ENCODE measurements at places on chromosomes 2 and 18. TPM values are rescaled to one million over a fixed set of nuclear protein-coding genes. Genes with fewer than 3 reads are reported as not detected.

NOSTRIN gene
- total RNA-seq: not detected

ZNF892 gene
- total RNA-seq: 4.7 TPM

CCDC74A gene
- total RNA-seq: 5.0 TPM

RMND5A gene
- total RNA-seq: 63.5 TPM

FSHR gene
- not detected for total RNA-seq

NXPH2 gene
- not detected for total RNA-seq

ASB18 gene
- not detected for total RNA-seq

SH3RF3 gene
- 0.27 TPM for total RNA-seq

ZAP70 gene
- 197 TPM for total RNA-seq

WNT6 gene
- 0.42 TPM for total RNA-seq

GALNT14 gene
- total RNA-seq: 0.62 TPM

SERPINB4 gene
- not detected for total RNA-seq

SALL3 gene
- total RNA-seq: not detected

- H3K36me3 ChIP-seq: no peaks in the 10 kb centered on the region
- no peaks in the 10 kb centered on the region for H3K27me3 ChIP-seq
- H3K4me3 ChIP-seq: peak overlapping the region; percentile 68
- no peak for DNase-seq
- peaks cover 34% of the 10 kb centered on the region for H3K4me1 ChIP-seq
These were observed 24.2 kb upstream of the TANK start for GRCh38 chr2:161135951-161136593.

DNA sequence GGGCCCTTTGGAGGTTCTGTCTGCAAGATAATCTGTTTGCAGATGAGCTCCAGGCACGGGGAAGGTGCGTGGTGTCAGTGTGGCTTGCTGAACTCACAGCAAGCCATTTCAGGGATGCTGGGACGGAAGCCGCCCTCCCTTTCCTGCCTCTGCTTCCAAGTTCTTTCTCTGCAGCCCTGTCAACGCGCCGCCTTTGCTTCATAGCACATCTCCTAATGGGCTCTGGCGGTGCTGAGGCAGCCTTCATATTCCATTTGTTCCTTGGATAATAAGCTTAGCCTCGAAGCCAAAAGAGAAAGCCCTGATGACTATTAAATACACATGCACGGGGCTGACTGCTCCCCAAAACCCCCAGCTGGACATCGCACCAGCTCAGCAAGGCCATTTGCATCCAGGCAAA, 81.7 kb upstream of the TAF1B start:
- peaks cover 12% of the 10 kb centered on the region for H3K4me1 ChIP-seq
- H3K4me3 ChIP-seq: no peak overlapping the region
- DNase-seq: no peak

- no peaks in the 10 kb centered on the region for H3K27me3 ChIP-seq
- H3K27ac ChIP-seq: peak overlapping the region; percentile 87
- peak; percentile 41 for DNase-seq
- H3K4me3 ChIP-seq: peak overlapping the region; percentile 78
- H3K36me3 ChIP-seq: peaks cover 12% of the 10 kb centered on the region
- H3K4me1 ChIP-seq: peaks cover 56% of the 10 kb centered on the region
These were observed 19.7 kb upstream of the STPG4 start for GRCh38 chr2:47174733-47175361.

DNA sequence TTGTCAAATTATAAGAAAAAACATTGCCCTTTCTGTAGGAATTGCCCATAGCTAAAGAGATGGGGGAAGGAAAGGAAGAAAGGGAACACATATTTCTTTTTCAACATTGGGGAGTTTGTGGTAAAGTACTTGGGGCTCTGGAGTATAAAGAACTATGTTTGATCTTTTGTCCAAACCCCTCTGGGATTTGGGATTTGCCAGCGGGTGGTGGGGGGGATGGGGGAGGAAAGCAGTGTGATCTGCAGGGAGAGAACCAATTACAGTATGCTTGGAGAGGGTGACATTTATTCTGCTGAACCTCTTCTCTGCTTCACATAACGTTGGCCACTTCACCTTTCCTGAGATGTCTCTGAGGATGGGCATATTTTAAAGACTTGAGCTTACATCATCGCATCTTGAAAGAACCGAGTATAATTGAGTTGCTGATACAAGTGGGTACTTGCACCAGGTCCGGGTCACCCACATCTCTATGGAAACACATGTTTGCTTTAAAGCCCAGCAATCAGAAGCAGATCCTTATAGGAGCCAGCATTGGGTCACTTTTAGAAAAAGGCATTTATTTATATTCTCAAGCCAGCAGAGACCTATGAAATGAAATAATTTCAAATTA, 73.1 kb downstream of the SPATS2L start:
- no peak overlapping the region for H3K4me3 ChIP-seq
- no peak for DNase-seq
- H3K36me3 ChIP-seq: no peaks in the 10 kb centered on the region
- H3K27ac ChIP-seq: no peak overlapping the region

GRCh38 chr2:179558010-179558934, 293.6 kb upstream of the SESTD1 start:
- no peaks in the 10 kb centered on the region for H3K27me3 ChIP-seq
- H3K36me3 ChIP-seq: no peaks in the 10 kb centered on the region
- H3K4me3 ChIP-seq: no peak overlapping the region
- H3K4me1 ChIP-seq: no peaks in the 10 kb centered on the region
- DNase-seq: no peak

GRCh38 chr18:13500869-13501542, 225.4 kb downstream of the FAM210A start:
- peaks cover 15% of the 10 kb centered on the region for H3K4me1 ChIP-seq
- no peak for DNase-seq
- no peak overlapping the region for H3K4me3 ChIP-seq
- no peaks in the 10 kb centered on the region for H3K36me3 ChIP-seq
- H3K27ac ChIP-seq: no peak overlapping the region

- no peaks in the 10 kb centered on the region for H3K36me3 ChIP-seq
- peaks cover 55% of the 10 kb centered on the region for H3K27me3 ChIP-seq
- H3K4me3 ChIP-seq: no peak overlapping the region
- DNase-seq: no peak
- H3K4me1 ChIP-seq: peaks cover 11% of the 10 kb centered on the region
These were observed 7.3 kb upstream of the EN1 start for GRCh38 chr2:118854507-118855345.

DNA sequence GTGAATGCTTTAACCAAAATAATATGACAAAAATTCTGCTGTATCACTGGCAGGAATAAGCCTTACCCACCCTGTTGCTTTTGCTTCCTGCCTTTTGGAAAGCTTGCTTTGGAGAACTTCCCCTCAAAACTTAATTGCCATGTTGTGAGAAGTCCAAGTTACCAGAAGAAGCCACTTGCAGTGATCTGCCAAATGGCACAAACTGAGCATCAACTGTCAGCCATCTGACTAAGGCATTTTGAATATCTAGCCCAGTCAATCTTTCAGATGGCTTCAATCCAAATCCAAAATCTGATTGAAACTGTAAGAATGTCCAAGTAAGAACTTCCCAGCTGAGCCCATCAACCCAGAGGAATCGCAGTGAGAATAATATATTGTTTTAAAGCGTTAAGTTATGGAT, 216.5 kb upstream of the ZC3H15 start:
- H3K36me3 ChIP-seq: no peaks in the 10 kb centered on the region
- no peak overlapping the region for H3K27ac ChIP-seq
- H3K27me3 ChIP-seq: no peaks in the 10 kb centered on the region
- H3K4me1 ChIP-seq: no peaks in the 10 kb centered on the region
- no peak overlapping the region for H3K4me3 ChIP-seq
- DNase-seq: no peak

GRCh38 chr2:7973801-7974480, 707.9 kb upstream of the ID2 start:
- no peaks in the 10 kb centered on the region for H3K4me1 ChIP-seq
- no peak overlapping the region for H3K4me3 ChIP-seq
- no peak overlapping the region for H3K27ac ChIP-seq
- H3K27me3 ChIP-seq: no peaks in the 10 kb centered on the region

DNA sequence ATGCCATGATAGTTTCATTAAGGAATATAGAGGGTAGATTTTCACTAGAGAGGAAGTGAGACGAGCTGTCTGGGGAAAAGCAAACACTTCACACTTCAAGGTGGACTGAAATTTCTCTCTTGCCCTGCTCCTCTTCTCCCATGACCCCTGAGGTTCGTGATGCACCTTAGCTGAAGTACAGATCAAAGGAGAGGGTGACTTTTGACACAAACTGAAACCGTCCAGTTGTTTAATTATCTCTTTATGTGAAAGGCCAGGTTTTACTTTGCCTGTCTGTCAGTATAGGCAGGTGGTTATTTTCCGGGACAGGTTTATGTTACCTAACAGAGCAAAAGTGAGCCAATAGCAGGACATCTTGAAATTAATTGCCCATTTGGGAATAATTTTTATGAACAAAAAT, 41.0 kb upstream of the FOXI3 start:
- DNase-seq: no peak
- H3K4me1 ChIP-seq: no peaks in the 10 kb centered on the region
- no peak overlapping the region for H3K4me3 ChIP-seq
- H3K27me3 ChIP-seq: no peaks in the 10 kb centered on the region

DNA sequence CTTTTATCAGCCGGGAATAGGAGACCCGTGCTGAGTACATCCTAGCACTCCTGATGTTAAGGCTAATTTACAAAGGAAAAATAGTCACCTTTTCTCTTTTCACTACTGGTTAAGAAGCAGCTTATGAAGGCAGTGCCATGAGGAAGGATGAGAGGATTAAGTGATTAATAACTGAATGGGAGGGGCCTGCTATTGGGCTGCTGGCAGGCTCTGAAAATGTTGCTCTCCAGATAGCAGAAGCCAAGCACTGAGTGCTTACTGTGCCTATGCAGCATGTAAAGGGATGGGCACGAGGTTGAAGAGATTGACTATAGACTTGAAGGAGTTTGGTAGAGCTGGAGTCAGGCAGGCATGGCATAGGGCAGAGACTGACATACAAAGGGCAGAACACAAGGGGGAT, 282.4 kb upstream of the THSD7B start:
- H3K4me1 ChIP-seq: no peaks in the 10 kb centered on the region
- DNase-seq: no peak
- no peak overlapping the region for H3K4me3 ChIP-seq
- H3K27me3 ChIP-seq: no peaks in the 10 kb centered on the region
- no peak overlapping the region for H3K27ac ChIP-seq

GRCh38 chr2:105329197-105329554, 359 bp downstream of the TGFBRAP1 start:
- H3K27me3 ChIP-seq: no peaks in the 10 kb centered on the region
- no peaks in the 10 kb centered on the region for H3K36me3 ChIP-seq
- H3K4me1 ChIP-seq: peaks cover 29% of the 10 kb centered on the region
- no peak for DNase-seq

DNA sequence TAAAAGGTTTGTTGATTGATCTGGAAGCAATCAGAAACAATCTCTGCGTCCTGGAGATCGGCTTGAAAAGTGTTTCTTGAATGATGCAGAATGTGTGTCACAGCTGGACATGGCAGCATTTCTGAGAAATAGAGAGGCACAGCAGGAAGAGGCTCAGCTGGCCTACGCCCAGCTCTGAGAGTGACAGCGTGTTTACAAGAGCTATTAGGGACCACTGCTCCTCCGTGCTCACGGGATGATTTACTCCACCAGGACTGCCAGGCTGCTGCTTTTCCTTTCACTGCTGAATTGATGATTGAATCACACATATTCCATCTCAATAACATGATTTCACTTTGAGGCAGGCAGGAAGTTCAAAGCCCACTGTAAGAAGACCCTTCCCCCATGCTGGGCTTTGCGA, 62.8 kb downstream of the GALNT14 start:
- no peak overlapping the region for H3K27ac ChIP-seq
- H3K27me3 ChIP-seq: peaks cover 3% of the 10 kb centered on the region
- no peaks in the 10 kb centered on the region for H3K4me1 ChIP-seq
- DNase-seq: no peak
- no peak overlapping the region for H3K4me3 ChIP-seq

DNA sequence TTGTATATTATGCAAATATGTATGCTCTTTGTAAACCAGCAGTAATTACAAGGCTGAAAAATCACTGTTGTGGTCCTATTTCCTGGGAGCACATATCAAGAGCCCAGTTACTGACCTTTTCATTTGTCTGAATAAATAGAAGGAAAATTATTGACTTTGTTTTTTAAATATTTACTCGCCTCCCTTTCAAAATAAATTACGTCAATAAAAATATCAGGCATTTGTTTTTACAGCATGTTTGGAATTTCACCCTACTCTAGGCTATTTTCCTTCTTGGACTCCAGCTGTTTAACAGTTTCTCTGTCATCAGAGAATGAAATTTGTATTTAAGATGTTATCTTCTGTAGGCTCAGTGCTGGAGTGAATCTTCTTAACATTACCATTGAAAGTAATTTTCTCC, 59.9 kb upstream of the LRATD1 start:
- no peaks in the 10 kb centered on the region for H3K27me3 ChIP-seq
- DNase-seq: no peak
- H3K36me3 ChIP-seq: no peaks in the 10 kb centered on the region

- no peaks in the 10 kb centered on the region for H3K27me3 ChIP-seq
- H3K4me1 ChIP-seq: peaks cover 53% of the 10 kb centered on the region
- no peak overlapping the region for H3K4me3 ChIP-seq
- no peak for DNase-seq
These were observed 8.9 kb upstream of the TMSB10 start for GRCh38 chr2:84896567-84896966.

GRCh38 chr18:78711316-78711715, 268.3 kb upstream of the SALL3 start:
- no peak for DNase-seq
- H3K4me3 ChIP-seq: no peak overlapping the region
- H3K27me3 ChIP-seq: no peaks in the 10 kb centered on the region
- no peak overlapping the region for H3K27ac ChIP-seq

GRCh38 chr2:10006236-10007161, 36.9 kb upstream of the KLF11 start:
- no peak for DNase-seq
- H3K4me3 ChIP-seq: no peak overlapping the region
- H3K27ac ChIP-seq: no peak overlapping the region
- H3K36me3 ChIP-seq: no peaks in the 10 kb centered on the region
- H3K27me3 ChIP-seq: no peaks in the 10 kb centered on the region

DNA sequence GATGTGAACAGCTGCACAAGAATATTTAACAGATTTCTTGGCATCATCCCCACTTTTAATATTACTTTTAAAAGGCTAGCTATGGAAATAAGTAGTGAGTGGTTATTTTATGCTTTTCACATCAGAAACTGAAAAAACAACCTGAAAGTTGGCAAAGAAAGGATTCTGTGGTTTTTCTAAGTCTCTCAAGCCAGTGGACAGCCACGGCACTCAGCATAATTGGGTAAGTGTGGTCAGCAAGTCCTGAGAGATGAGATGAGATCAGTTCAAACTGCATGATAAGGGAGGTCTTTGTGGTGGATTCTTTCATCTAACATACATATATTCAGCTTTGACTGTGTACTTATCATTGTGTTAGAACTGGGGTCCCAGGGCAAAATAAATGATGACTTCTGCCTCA, 105.2 kb downstream of the LYPD6B start:
- no peak overlapping the region for H3K27ac ChIP-seq
- H3K4me3 ChIP-seq: no peak overlapping the region
- no peaks in the 10 kb centered on the region for H3K36me3 ChIP-seq
- peaks cover 3% of the 10 kb centered on the region for H3K27me3 ChIP-seq

DNA sequence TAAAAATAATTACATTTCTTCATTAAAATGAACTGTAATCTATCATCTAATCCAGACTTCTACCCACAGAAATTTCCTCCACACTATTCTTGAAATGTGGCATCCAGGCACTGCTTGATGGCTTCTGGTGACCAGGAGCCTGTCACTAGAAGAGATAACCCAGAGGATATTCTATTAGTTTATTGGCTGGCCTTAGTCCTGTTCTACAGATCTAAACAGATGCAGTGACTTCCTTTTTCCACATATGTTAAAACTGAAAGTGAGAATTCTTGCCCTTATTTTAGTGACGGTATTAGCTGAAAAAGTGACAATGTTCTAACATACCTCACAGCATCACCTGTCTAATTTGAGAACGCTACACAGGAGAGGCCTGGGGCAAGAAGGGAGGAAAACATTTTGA, 775.4 kb downstream of the TSN start:
- H3K27ac ChIP-seq: no peak overlapping the region
- H3K36me3 ChIP-seq: no peaks in the 10 kb centered on the region
- H3K27me3 ChIP-seq: no peaks in the 10 kb centered on the region
- H3K4me1 ChIP-seq: no peaks in the 10 kb centered on the region
- no peak overlapping the region for H3K4me3 ChIP-seq
